ENCODE measurements at places on chromosomes 4 and X. TPM values are rescaled to one million over a fixed set of nuclear protein-coding genes. Genes with fewer than 3 reads are reported as not detected.

RPA4 gene
- 1.0 TPM for total RNA-seq

DNA sequence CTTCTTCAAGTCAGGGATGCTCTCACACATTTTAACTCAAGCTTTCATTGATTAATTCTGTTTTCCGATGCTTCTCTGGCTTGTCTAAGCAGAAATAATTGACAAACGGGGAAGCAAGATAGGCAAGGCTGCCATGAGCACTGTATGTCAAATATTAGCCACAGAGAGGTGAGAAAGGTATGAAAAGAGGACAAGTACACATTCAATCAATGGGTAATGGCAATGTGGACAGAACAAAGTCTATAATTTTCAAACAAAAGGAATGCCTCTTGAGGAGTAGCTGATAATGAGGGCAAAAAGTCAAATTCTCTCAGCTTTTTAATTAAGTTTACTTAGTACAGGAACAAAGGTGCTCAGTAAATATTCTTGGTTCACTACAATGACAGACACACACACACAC, 19.6 kb downstream of the COX7B2 start:
- DNase-seq = no peak

DNA sequence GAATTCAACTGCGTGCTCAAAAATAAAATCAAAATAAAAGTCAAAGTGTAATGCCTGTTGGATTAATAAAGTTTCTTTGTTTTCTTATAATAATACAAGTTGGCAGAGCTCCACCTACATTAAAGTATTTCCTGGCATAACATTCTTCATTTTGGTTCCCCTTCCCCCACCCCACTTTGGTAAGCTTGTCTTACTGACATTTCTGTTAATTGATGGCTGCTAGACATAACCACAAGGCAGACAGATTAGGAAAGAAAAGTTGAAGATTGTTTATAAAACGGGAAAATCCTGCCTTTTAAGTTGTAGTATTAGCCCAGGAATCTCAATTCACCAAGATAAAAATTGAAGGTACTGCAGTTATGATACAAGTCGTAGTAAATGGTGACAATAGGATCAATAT, 246.5 kb upstream of the RPS6KA3 start:
- no peak for DNase-seq

DNA sequence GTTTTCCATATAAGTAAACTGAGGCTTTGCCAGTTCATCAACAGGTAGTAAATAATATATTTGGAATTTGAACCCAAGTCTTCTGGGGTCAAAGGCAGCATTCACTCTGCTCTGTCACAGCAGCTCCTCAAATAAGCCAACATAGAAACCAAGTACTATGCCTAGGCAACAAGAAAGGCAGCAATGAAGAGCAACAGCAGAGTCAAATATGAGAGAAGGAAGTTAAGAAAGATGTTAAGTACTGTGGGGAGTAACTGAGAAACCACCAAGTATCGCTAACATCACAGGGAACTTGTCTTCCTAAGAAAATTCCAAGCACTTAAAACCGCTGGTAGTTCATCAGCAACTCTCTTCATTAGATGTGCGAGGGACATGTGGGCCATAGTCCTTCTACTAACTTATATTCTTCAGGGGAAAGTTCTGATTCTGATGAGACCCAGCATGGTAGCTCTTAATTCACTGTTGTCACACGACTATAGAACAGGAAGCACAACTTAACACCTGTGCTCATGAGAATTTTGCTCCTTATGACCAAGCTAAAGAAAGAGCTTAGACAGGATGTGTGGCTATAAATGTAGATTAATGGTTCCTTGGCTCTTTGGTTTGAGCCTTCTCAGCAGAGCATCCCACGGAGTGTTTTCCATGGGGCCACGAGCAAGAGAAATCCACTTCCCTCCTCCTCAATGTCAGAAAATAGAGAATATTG, 107.8 kb downstream of the AR start:
- no peak for DNase-seq

MAGEA3 gene
- total RNA-seq = not detected

GRCh38 chrX:47540754-47541538, 20.1 kb upstream of the ARAF start:
- DNase-seq = no peak

GRCh38 chr4:128393101-128393704, 105.6 kb upstream of the PGRMC2 start:
- DNase-seq = no peak

GRCh38 chrX:72676465-72676864, 37.6 kb downstream of the PHKA1 start:
- no peak for DNase-seq

DNA sequence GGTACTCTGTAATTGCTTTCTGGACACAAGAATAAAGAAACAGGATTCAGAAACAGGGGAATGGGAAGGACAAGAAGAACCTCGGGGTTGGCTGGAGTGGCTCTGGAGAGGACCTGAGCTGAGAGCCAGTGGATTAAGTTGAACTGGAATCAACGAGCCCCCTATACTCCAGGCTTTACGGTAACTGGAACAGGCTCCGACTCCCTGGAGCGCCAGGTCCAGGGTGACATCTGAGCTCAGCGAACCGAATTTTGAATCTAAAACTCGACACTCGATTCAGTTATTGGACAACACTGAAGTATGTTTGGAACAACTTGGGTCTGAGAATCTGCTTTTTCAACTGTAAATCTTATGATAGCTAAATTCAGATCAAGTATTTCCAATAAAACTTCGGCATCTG, 23.9 kb downstream of the HMX1 start:
- no peak for DNase-seq

MAGEC1 gene
- total RNA-seq = not detected

DNA sequence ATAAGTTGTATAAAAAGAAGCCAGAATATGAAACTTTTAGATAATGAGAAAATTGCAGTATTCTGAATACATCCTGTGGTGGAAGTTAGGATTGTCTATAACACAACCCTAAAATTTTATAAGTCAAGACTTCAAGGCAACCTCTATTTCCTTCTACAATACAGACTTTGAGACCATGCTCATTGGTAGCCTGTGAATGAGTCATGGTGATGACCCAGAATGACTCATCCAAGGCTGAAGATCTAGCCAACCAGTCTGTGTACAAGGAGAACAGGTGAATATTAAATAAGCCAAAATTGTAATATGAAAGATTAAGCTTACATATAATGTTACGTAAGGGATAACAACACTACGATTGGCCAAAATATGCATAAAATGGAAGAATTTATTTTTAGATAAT, 475.9 kb upstream of the GALNT7 start:
- DNase-seq = no peak

TRIM60 gene
- total RNA-seq = not detected

ABLIM2 gene
- total RNA-seq = 28.5 TPM

CLGN gene
- total RNA-seq = 2.1 TPM

DNA sequence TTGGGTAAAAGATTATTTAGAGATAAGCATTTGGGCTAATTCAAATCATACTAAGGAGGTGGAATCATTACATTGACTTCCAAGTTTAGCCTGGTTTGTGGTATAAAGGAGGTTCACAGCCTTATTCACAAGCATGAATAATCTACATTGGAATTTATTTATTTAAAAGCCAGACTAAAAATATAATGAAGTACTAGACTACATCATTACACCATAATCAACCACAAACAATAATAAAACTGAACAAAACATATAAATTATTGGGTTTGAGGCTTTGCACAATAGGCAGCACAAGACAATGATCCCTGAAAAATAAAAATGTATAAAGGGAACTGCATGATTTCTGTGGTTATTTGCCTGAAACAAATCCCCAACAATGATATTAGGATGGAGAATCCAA, 314.0 kb downstream of the GBA3 start:
- no peak for DNase-seq

DNA sequence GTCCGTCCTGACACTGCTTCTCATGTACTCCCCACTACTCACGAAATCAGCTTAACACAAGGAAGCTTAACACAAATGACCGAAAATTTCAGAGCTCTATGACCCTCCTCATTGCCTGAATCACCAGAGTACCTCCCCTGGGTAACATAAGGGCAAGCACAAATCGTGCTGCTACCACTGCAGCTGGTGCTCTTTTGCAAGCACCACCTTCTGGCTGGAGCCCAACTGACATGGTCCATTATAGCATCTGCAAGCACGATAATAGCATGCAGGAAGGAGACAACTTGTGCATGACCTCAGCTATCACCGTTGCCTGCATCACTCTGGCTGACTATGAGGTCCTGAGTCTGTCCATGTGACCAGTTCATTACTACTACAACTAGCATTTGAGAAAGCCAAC, 308.0 kb downstream of the TEX13C start:
- no peak for DNase-seq

DNA sequence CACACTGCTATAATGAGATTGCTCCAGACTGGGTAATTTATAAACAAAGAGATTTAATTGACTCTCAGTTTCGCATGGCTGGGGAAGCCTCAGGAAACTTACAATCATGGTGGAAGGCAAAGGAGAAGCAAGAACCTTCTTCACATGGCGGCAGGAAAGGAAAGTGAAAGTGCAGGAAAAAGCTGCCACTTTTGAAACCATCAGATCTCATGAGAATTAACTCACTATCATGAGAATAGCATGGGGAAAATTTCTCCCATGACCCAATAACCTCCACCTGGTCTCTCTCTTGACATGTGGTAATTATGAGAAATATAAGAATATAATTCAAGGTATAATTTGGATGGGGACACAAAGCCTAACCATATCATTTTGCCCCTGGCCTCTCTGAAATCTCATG, 884.2 kb downstream of the GLUD2 start:
- DNase-seq = no peak

USP26 gene
- total RNA-seq = not detected

Measured in esophagus muscularis mucosa (tissue), 4 donors.